ENCODE measurements at places on chromosomes 12 and 14.

DNA sequence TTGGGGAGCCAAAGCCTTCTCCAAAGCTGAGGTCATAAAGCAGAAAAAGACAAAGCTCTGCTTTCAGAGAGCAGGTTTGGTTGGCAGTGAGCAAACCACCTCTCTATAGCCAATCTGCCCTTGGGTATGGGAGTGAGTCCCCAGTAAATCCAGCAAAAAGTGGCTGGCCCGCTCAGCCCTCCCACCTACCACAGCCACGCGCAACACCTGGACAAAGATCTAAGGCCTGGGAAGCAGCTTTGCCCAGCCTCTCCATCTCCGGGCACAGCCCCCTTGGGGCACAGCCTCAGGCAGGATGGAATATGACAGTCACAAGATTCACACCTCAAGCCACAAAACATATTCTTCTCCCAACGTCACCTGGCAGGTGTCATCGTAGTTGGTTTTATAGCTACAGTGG lies 211.7 kb upstream of the EEA1 start:
- DNase-seq, result no peak

GRCh38 chr12:94172031-94172430 lies 23.7 kb downstream of the PLXNC1 start:
- peak; percentile 70 for DNase-seq

DNA sequence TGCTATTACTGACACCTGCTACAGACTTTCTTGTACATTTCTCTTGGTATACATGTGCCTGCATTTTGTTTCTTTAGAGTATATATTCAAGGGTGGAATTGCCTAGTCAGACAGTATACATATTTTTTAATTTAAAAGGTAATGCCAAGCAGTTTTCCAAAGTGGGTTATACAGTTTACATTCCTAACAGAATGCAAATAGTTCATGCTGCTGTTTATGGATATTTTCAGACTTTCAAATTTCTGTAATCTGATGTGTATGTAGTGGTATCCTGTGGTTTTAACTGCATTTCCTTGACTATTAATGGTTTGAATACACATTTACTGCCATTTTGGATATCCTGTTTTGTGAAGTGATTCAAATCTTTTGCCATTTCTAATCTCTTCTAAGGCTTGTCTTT lies 55.5 kb upstream of the VCPKMT start:
- DNase-seq, result no peak

GRCh38 chr14:82251494-82251893 lies 717.8 kb upstream of the SEL1L start:
- no peak for DNase-seq

- no peak for DNase-seq
Observed at GRCh38 chr12:98001430-98001829, 514.0 kb upstream of the TMPO start.

GRCh38 chr14:72932893-72933292 lies 6.6 kb downstream of the DCAF4 start:
- DNase-seq, result no peak

DNA sequence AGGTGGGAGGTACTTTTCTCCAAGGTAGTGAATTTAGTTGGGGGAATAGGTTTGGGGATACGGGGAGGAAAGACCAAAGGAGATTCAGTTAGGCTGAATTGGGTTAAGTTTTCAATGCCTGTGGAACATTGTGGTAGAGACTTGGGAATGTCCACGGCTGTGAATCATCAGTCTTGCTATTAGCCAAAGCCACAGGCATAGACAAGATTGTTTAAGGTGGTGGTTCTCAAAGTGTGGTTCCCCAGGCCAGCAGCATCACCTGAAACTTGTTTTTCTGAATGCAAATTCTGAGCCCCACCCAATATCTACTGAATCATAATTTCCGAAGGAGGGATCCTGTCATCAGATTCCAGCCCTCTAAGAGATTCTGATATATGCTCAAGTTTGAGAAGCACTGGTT lies 316.2 kb downstream of the EGLN3 start:
- DNase-seq, result no peak

GRCh38 chr14:19838433-19838832 lies 34.9 kb downstream of the OR4N2 start:
- no peak for DNase-seq

GRCh38 chr12:94071258-94071657 lies 77.1 kb upstream of the PLXNC1 start:
- no peak for DNase-seq

DNA sequence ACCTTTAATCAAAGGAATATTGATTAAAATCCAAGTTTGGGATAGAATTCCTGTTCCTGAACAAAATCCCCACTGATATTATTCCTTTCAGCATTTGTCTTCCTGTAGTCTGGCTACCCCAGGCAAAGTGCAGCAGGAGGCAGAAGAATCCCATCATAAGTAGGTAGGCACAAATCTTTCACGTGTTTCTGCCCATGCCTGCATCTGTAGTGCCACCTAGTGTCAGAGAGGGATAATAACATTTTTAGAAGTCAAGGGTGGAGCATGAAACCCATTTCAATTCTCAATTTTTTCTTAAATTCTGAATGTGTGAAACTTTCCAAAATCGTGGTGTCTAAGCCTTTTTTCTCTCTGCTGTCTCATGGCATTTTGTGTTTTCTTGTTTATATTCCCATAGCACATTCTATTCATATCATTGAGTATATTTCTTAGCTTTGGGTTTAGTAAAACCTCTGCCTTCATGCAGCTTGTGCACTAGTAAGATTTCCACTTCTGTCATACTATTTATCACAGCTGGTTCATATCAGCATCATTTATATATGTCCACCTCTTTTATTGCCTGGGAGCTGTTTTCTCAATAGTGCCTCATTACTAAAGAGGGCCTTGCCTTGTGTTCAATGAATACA lies 47.8 kb upstream of the RERG start:
- DNase-seq, result peak; percentile 73

GRCh38 chr12:74602881-74603672 lies 65.4 kb downstream of the ATXN7L3B start:
- DNase-seq, result no peak

GRCh38 chr14:100440758-100441203 lies 117.6 kb downstream of the SLC25A47 start:
- no peak for DNase-seq

DNA sequence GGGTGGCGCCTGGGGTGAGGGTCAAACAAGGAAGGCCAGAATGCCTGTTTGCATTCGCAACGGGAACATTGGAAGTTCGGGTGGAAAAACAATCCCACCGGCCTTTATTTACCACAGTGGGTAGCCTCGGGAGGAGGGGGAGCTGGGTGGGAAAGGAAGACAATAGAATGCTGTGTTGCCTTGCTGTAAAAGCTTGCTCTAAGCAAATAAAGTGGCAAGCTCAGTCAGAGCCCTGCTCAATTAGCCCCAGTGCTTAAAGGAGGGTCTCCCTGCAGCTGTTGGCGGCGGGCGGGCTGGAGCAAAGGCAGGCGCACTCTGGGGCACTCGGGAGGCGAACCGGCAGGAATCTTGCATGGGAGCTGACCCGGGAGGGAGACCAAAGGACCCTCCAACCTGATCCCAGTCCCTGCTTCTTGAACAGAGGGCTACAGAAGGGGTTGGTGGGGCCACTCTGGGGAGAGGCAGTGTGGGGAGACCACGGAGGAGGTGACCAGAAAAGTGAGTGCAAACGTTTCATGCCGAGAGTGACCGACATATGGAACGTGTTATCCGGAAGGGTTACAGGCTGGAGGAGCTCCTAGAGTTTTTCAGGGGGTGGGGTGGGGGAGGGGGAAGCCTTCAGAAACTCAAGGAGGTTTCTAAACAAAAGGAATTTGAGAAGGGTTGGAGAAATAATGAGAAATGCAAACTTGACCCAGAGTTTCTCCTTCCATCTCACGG lies 48.5 kb downstream of the NTF3 start:
- peak; percentile 87 for DNase-seq

DNA sequence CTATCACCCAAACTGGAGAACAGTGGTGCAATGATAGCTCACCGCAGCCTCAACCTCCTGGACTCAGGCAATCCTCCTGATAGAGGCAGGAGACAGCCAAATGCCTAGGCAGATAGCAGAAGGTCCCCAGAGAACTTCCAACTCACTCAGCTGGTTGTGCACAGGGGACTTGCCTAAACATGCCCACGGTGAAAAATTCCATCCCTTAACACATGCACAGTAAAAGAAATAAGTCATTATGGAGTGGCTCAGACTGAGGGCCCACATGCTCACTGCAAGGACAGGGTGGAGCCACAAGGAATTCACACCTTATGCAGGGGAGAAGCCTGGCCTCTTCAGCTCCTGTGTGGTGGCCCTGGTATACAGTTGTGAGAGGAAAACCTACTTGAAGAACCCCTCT lies 525.8 kb upstream of the ATP2B1 start:
- no peak for DNase-seq

DNA sequence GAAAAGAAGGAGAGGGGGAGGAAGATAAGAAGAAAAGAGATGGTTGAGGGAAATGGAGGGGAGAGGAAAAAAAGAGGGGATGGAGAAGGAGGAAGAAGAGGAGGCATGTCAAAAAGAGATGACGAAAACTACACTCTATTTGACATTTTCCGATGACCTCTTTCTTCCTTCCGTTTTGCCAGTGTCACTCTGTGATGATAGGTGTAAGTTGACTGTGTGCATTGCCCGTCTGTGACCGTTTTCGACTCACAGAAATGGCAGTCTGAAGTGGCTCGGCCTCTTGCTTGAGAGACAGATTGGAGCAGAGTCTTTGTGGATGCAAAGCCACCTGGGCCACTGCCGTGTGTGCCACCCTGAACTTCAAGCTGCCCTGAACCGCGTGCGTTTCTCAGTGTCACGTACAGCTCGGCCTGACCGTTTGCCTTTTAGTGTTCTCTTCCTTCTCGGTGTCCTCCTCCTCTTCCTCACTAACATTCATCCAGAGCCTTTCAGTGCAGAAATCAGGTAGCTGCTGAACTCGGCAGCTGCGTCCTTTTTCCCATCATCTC lies 32.7 kb downstream of the ELK3 start:
- DNase-seq, result no peak

- no peak for DNase-seq
Observed at GRCh38 chr12:63045020-63045860, 105.8 kb downstream of the AVPR1A start.

GRCh38 chr12:90628213-90628612 lies 326.8 kb downstream of the CCER1 start:
- no peak for DNase-seq

DNA sequence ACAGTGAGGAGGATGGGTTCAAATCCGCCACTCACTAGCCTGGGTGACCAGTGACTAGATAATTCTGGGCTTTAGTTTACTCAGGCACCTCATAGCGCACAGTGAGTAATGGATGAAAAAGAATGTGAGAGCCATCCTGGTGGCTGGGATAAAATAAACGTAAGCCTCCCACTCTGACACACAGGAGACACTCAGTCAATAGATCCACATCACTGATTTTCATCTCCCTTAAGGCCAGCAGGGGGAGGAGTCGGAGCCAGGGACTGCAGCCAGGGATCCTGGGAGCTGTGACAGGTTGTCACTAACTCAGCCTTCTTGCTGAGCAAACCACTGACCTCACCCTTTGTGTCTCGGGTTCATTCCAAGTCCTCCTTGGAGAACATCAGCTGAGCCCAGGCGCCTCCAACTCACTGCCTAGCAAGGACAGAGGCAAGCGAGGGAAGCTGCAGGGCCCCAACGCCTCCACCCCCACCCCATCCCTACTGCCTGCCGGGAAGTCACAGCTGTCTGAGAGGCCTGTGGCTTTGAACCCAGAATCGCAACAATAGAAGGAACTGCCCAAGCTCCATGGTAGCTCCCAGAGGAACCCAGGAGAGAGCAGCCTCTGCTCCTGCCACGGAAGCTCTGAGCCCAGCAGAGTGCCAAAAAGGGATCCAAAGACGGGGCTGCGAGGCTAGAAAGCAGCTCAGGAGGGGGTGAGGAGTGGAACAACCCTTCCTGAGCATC lies 30.7 kb downstream of the PXN start:
- DNase-seq, result peak; percentile 71

GRCh38 chr14:78567343-78567742 lies 397.2 kb downstream of the NRXN3 start:
- DNase-seq, result no peak

GRCh38 chr14:37251775-37252174 lies 54.0 kb downstream of the MIPOL1 start:
- DNase-seq, result no peak

DNA sequence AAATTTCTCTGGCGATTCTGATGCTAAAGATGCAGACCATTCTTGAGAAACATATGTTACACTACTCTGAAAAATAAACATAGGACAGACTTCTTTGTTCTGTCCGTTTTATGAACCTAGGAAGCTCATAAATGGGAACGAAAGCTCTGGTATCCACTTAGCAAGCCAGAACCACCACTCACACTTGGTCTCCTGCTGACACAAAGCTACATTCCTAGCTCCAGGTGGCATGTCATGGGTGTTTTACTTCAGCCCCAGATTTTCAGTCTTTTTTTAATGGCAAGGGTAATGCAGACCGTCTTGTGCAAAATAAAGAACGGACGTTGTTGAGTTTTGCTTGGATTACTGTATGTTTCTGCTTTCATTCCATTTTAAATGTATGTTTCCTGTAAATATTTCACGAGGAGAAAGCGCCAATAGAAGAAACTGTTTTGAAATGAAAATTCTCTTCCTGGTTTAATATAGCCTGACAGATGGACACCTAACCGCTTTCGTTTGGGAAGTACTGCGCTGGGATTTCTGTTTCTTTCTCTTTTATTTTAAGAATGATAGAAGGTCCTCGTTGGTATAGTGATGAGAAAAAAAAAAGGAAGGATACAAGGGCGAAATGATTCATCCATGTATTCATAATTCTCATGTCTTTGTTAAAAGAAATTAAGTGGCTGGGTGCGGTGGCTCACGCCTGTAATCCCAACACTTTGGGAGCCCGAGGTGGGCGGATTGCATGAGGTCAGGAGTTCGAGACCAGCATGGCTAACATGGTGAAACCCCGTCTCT lies 871 bp upstream of the COQ5 start:
- DNase-seq, result peak; percentile 48

DNA sequence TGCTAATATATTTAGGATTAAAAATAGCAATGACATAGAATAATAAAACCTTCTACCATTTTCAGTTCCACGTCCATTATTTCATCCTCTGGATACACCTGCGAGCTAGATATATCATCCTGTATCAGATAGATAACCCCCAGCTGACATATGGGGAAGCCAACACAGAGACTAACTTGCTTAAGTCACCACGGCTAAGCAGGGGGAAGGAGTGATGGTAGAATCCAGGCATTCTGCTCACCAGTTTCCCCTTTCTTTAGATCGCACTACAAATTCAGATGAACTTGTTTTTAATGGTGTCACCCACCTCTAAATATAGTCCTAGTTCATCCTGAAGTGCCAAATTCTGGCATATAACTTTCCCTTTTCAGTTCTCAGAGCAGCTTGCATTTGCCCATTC lies 110.1 kb downstream of the TXNDC16 start:
- DNase-seq, result no peak

- no peak for DNase-seq
Observed at GRCh38 chr12:15984097-15984800, 73.1 kb downstream of the DERA start.

DNA sequence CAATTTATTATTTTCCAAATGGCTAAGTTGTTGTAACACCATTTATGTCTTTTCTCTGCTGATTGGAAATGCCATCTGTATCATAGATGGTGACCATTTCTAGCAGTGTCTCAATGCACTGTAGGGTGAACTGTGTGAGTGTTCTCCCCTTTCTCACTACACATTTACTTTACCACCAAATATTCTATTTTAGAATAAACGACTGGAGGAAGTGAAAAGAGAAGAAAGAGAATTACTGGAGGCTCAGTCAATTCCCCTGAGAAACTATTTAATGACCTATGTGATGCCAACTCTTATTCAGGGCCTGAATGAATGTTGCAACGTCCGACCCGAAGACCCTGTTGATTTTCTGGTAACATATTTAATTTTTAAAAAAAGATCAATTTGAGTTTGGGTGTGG lies 15.5 kb upstream of the PAPOLA start:
- DNase-seq, result no peak

- no peak for DNase-seq
Observed at GRCh38 chr12:122859303-122860039, 24.2 kb downstream of the HIP1R start.

All from neural progenitor cell (in vitro differentiated cells).